ENCODE measurements at places on chromosomes 7 and 10. TPM values are rescaled to one million over a fixed set of nuclear protein-coding genes. Genes with fewer than 3 reads are reported as not detected.

- H3K4me1 ChIP-seq, result no peaks in the 10 kb centered on the region
- no peaks in the 10 kb centered on the region for H3K36me3 ChIP-seq
These were observed 124.7 kb downstream of the WDR37 start for GRCh38 chr10:1180836-1181235.

GRCh38 chr7:95875519-95875918, 103.2 kb downstream of the DYNC1I1 start:
- no peak for DNase-seq
- no peak overlapping the region for H3K27ac ChIP-seq
- peaks cover 5% of the 10 kb centered on the region for H3K4me1 ChIP-seq
- no peaks in the 10 kb centered on the region for H3K27me3 ChIP-seq
- no peaks in the 10 kb centered on the region for H3K36me3 ChIP-seq

DNA sequence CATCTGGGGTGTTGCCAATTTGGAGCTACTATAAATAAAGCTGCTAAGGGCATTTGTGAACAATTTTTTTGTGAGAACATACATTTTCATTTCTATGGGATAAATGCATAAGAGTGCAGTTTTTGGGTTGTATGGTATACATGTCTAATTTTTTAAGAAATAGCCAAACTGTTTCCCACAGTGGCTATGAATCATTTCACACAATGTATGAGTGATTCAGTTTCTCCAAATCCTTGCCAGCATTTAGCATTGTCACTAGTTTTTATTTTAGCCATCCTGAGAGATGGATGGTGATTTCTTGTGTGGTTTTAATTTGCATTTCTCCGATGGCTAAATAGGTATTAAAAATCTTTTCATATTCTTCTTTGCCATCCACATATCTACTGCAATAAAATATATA, 105.3 kb downstream of the AMPH start:
- no peak overlapping the region for H3K27ac ChIP-seq
- H3K4me3 ChIP-seq, result no peak overlapping the region
- no peaks in the 10 kb centered on the region for H3K4me1 ChIP-seq
- H3K27me3 ChIP-seq, result no peaks in the 10 kb centered on the region
- no peak for DNase-seq
- no peaks in the 10 kb centered on the region for H3K36me3 ChIP-seq

- H3K27me3 ChIP-seq, result no peaks in the 10 kb centered on the region
- H3K27ac ChIP-seq, result no peak overlapping the region
- H3K4me1 ChIP-seq, result no peaks in the 10 kb centered on the region
- peaks cover 30% of the 10 kb centered on the region for H3K36me3 ChIP-seq
These were observed 5.9 kb upstream of the BHLHA15 start for GRCh38 chr7:98205162-98205845.

The PRF1 gene
- 0.53 TPM for total RNA-seq

DNA sequence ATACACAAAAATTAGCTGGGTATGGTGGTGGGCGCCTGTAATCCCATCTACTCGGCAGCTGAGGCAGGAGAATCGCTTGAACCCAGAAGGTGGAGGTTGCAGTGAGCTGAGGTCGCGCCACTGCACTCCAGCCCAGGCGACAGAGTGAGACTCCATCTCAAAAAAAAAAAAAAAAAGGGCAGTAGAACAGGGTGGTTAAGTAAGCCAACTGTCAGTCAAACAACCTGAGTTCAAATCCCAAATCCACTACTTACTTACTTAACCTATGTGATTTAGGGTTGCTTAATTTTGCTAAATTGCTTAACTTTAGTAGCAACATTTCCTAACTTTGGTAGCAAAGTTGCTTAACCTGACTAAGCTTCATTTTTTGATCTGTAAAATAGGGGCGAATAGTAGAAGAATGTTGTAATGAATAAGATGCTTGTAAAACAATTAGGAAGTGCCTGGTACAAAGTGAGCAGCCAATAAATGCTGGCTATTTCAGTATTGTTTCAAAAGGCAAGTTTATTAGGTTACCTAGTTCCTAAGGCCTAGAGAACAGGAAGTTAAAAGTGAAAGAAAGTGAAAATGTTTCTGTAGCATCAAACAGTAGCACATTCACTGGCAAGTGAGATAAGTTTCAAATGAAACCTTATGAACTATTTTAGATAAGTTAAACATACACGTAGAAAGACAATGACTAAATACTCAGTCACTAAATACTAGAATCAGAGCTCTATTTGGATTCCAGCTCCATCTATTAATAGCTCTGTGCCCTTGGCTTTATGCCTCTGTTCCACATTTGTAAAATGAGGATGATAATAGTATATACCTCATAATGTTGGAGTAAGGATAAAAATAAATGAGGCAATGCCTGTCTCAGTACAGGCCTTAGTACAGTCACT, 64.3 kb downstream of the HOXA1 start:
- no peaks in the 10 kb centered on the region for H3K36me3 ChIP-seq
- H3K4me1 ChIP-seq, result peaks cover 10% of the 10 kb centered on the region
- peak overlapping the region; percentile 37 for H3K27ac ChIP-seq

The GALNT17 gene
- 27.0 TPM for total RNA-seq

The NME8 gene
- total RNA-seq, result 0.22 TPM

DNA sequence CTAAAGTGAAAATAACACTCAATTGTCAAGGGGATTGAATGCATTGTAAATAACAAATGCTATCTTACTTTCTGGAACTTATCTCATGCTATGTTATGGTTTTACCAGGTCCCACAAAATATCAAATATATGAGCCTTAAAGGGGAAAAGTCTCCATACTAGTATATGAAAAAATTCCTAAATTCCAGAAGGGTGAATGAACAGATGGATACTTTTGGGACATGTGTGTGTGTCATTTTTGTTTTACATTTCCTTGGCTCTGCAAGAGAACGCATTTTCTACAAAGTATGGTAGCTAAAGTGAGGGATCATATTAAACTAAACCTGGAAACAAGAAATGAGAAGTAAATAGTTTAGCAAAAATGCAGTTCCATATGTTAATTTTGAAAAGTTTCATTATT, 682.8 kb downstream of the INHBA start:
- no peak overlapping the region for H3K27ac ChIP-seq
- DNase-seq, result no peak
- no peaks in the 10 kb centered on the region for H3K4me1 ChIP-seq
- no peak overlapping the region for H3K4me3 ChIP-seq
- H3K36me3 ChIP-seq, result no peaks in the 10 kb centered on the region
- no peaks in the 10 kb centered on the region for H3K27me3 ChIP-seq

The AKR1D1 gene
- total RNA-seq, result not detected

The SPDYE6 gene
- not detected for total RNA-seq

DNA sequence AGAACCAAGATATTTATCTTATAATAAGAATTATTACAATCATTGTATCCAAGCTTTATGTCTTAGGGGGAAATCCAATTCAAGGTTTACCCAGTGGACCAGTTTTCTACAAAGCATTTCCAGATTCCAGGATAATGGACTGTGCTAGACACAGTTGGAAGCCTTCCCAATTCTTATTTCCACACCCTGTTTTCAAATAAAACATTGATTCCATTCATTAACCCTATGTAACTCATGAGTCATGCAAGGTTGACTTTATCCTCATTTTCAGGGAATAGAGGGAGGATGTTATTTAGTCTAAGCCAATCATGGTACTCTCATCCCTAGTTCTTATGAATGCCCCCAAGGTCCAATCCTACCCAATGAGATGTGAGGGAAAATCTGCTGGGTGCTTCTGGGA, 145.7 kb downstream of the RNLS start:
- H3K36me3 ChIP-seq, result no peaks in the 10 kb centered on the region
- DNase-seq, result no peak
- H3K4me1 ChIP-seq, result no peaks in the 10 kb centered on the region
- no peak overlapping the region for H3K27ac ChIP-seq
- H3K4me3 ChIP-seq, result no peak overlapping the region

DNA sequence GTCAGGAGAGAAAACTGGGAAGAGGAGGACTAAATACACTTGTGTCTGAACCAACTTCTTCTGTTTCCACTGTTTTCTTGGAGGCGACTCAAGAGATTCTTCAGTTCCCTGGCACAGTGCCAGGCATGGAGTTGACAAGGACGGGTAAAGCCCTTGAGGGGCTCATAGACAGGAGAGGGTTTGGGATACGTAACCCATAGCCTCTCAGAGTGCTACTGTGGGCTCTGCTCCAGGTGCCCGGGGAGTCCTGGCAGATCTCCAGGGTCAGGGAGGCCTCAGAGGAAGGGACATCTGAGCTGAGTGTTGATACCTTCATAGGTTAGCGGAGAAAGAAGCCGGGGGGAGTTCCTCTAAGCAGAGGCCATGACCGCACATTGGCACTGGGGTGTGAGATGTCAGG, 42.0 kb downstream of the GALNT17 start:
- H3K4me3 ChIP-seq, result no peak overlapping the region
- H3K36me3 ChIP-seq, result no peaks in the 10 kb centered on the region
- H3K27ac ChIP-seq, result no peak overlapping the region
- peak; percentile 78 for DNase-seq

The RELN gene
- total RNA-seq, result 9.3 TPM

GRCh38 chr10:20890491-20891337, 6.4 kb downstream of the NEBL start:
- no peaks in the 10 kb centered on the region for H3K36me3 ChIP-seq
- no peaks in the 10 kb centered on the region for H3K4me1 ChIP-seq
- peaks cover 2% of the 10 kb centered on the region for H3K27me3 ChIP-seq
- no peak overlapping the region for H3K27ac ChIP-seq
- no peak for DNase-seq

DNA sequence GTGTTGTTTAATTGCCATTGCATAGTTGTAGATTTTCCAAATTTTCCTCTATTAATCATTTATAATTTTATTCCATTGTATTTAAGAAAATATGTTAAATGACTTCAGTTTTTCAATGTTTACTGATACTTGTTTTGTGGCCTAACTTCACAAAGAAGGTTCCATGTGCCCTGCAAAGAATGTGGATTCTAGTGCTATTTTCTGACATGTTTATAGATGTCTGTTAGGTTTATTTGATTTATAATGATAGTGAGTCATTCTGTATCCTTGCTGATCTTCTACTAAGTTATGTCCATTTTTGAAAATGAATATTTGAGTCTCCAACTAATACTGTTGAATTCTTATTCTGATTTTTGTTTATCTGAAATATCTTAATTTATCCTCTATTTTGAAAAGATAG, 369.0 kb downstream of the MAGI2 start:
- H3K4me3 ChIP-seq, result no peak overlapping the region
- no peak for DNase-seq
- no peaks in the 10 kb centered on the region for H3K27me3 ChIP-seq
- no peaks in the 10 kb centered on the region for H3K4me1 ChIP-seq

The GAD2 gene
- 0.09 TPM for total RNA-seq

DNA sequence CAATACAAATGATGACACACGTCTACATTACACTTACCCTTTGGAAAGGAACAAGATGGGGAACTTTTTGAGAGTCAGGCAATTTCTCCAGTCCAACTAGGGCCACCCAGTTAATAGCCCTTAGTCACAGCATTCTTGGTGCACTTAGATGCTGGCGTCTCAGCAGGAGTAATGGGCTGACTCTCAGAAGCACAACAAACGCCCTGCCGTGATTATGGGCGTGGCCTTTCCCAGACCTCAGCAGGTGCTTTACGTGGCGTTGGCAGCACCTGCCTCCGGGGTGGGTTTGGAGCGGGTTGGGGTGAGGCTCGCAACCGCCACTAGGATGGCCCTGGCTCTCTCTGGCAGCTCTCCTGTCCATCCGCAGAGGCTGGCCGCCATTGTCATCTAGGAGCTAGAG, 147.6 kb upstream of the SHH start:
- no peak overlapping the region for H3K4me3 ChIP-seq
- DNase-seq, result no peak
- no peaks in the 10 kb centered on the region for H3K36me3 ChIP-seq
- no peak overlapping the region for H3K27ac ChIP-seq
- H3K4me1 ChIP-seq, result no peaks in the 10 kb centered on the region

DNA sequence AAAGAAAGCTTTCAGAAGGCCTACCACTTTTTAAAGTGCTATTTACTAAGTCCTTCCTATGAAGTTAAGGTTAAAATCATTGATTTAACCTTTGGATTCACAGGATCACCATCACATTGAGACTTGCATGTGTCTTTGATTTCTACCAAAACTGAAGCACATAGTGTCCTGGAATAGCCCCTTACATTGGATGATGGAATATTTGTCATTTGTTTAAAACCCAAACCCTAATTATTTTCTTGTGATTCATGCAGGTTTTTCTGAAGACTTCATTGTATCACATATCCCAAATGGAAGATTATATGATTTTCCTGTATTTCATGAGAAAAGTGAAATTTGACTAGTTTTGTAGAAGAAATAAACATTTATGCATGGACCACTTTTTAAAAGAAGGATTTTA, 3.3 kb downstream of the SEMA3A start:
- no peaks in the 10 kb centered on the region for H3K36me3 ChIP-seq
- peak; percentile 33 for DNase-seq
- H3K27me3 ChIP-seq, result no peaks in the 10 kb centered on the region
- H3K4me3 ChIP-seq, result no peak overlapping the region
- no peak overlapping the region for H3K27ac ChIP-seq

The TFPI2 gene
- total RNA-seq, result 3.9 TPM

DNA sequence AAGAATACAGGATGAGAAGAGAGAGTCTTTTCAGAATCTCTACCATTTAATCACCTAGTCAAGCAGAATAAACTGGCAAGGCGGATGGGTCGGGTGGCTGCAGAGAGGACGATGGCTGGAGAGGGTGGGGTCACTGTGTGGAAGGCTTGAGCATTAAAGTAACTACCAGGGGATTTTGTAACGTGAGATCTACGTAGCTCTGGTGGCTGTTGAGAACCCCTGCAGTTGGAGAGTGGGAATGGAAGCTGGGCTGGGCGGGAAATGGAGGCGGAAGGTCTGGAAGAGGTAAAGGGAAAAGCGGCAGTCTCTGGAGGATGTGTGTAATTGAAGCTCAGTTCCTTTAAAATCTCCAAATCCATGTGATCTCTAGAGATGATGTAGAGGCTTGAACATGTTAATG, 135.0 kb downstream of the GATA3 start:
- H3K4me3 ChIP-seq, result no peak overlapping the region
- H3K27ac ChIP-seq, result no peak overlapping the region
- H3K36me3 ChIP-seq, result no peaks in the 10 kb centered on the region
- H3K4me1 ChIP-seq, result no peaks in the 10 kb centered on the region
- DNase-seq, result no peak

DNA sequence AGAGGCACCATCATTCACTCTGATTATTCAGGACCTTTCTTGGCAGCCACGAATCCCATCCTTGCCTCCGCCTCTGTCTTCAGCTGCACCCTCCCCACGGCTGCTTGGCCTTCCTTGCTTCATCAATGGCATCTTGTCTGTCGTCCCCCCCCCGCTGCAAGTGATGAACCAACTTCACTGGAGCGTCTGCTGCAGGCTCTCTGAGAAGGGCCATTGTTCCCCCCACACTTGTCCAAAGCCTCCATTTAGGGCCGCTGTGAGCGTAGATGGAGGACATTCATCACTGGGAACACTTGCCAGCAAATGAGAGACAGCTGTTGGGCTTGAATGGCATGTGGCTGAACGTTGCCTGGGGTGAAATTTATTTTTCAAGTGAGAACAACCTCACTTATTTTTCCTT, 20.1 kb downstream of the AFAP1L2 start:
- peak; percentile 74 for DNase-seq
- peaks cover 5% of the 10 kb centered on the region for H3K36me3 ChIP-seq
- no peaks in the 10 kb centered on the region for H3K27me3 ChIP-seq
- peaks cover 49% of the 10 kb centered on the region for H3K4me1 ChIP-seq

The SEMA4G gene
- total RNA-seq, result 1.2 TPM

The LLCFC1 gene
- not detected for total RNA-seq
